ENCODE measurements at places on chromosomes 13 and 19.

DNA sequence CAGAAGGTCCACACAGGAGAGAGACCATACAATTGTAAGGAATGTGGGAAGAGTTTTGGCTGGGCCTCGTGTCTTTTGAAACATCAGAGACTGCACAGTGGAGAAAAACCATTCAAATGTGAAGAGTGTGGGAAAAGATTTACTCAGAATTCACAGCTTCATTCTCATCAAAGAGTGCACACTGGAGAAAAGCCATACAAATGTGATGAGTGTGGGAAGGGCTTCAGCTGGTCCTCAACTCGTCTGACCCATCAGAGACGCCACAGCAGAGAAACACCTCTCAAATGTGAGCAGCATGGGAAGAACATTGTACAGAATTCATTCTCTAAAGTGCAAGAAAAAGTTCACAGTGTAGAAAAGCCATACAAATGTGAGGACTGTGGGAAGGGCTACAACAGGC, 5.4 kb upstream of the ZNF225 start:
- no peak for DNase-seq

- no peak for DNase-seq
These were observed 861.1 kb downstream of the GPC5 start for GRCh38 chr13:92259523-92259922.

- DNase-seq = no peak
These were observed 8.5 kb downstream of the MLLT1 start for GRCh38 chr19:6271251-6271650.

- DNase-seq = no peak
These were observed 20.7 kb downstream of the PIP5K1C start for GRCh38 chr19:3679581-3679980.

DNA sequence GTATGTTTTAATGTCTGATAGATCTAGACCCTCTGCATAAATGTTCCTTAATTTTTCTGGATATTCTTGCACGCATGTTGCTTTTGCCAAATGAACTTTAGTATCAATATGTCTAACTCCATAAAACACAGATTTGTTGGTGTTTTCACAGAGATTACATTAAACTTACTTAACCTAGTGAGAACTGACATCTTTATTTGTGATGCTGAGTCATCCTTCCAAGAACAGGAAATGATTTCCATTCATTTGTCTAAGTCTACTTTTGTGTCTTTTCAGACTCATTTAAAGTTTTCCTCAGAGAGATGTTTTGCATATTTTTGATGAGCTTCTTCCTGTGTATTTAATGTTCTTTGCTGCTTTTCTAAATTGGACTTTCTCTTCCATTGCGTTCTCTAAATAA, 184.0 kb downstream of the SLC7A1 start:
- DNase-seq = no peak
